Fibroblast of the conjunctiva (primary cell): ENCODE measurements at places on chromosomes 11 and 22.

- no peak for DNase-seq
These were observed 18.2 kb downstream of the KCNJ1 start for GRCh38 chr11:128848815-128849455.

DNA sequence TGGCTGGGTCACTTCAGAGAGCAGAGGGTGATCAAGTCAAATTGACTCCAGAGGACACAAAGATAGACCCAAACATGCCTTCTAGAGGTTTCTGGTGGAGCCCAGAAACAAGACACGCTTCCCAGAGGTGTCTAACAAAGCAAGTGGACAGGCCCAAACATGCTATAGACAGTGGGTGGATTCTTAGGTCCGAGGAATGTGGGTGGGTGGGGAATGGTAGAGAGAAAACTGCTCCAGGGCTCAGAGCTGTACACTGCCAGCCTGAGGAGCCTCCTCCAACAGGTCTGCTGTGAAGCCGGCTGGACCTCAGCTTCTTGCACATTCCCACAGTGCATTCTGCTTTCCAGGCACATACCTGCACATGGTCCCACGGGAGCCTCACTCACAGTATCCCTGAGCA lies 116.8 kb upstream of the NECTIN1 start:
- no peak for DNase-seq

GRCh38 chr11:2269601-2270321 lies 627 bp downstream of the ASCL2 start:
- DNase-seq = peak; percentile 13

DNA sequence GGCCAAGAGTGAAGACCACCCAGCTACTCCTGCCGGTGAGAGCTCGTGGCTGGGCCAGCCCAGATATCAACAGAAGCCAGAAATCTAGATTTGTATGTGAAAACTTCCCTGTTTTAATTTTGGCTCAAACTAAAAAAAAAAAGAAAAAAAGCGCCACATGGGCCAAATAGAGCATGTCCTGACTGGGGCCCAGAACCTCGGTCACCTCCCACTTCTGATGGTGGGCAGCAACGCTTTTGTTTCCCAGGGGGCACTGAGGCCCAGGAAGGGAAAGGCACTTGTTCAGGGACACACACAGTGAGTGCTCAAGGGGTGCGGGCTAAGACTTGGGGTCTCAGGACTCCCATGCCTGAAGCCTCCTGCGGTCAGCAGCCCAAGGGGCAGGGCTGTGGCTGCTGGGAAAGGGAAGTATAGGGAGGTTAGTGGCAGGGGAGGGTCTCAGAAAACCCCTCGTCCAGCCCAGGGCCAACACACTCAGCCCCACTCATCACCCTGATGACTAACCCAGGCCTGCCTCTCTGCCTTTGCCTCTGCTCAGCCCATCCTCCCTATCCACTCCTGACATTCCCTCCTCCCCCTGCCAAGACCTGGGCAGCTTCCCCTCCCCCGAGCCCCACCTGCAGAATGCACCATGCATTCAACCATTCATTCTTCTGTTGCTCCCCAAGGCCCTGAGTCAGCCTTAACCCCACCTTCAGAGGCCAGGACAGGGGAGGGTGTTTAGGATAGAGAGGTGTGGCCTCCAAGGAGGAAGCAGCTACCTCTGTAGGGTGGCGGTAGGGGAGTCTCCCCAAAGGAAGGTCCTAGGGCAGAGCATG lies 30.0 kb upstream of the TCF20 start:
- DNase-seq = no peak

DNA sequence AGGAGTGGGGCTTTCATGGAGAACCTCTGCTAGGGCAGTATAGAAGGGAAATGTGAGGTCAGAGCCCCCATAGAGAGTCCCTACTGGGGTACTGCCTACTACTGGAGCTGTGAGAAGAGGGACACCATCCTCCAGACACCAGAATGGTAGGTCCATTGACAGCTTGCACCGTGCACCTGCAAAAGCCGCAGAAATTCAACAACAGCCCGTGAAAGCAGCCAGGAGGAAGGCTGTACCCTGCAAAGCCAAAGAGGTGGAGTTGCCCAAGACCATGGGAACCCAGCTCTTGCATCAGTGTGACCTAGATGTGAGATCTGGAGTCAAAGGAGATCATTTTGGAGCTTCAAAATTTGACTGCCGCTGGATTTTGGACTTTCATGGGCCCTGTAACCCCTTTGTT lies 245.6 kb downstream of the TENM4 start:
- DNase-seq = no peak

GRCh38 chr11:12827369-12827768 lies 153.1 kb downstream of the TEAD1 start:
- DNase-seq = no peak

- no peak for DNase-seq
These were observed 15.7 kb upstream of the MYEOV start for GRCh38 chr11:69278091-69278867.

GRCh38 chr11:66974724-66975404 lies at the start of gene C11orf86:
Gene C11orf86, plus strand, starts transcription at chr11:66975304. Its CDS starts 59 bp downstream, at chr11:66975363.
- no peak for DNase-seq

GRCh38 chr22:41256254-41257253 lies 15.8 kb upstream of the CHADL start:
- DNase-seq = peak; percentile 43

DNA sequence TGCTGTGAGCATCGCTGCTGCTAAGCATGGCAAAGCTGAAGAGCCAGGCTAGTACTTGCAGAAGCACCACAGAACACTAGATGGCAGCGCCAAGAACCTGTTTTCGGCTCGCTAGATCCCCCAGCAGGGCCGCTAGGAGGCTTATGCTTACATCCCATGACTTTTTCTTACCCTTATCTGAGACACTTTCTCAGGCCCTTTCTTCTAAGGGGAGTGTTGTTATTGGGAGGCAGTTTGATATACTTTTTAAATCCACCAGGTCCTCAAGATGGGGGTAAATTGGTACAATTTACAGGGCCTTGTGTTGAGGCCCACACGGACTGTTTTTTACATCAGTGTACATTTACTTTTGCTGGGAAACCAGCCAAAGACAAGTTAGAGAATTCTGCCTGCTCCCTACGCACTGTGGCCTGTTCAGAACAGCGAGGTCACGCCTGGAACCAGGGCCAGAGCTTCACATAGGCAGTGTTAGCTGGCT lies 4.0 kb downstream of the TRIM6 start:
- peak; percentile 72 for DNase-seq

DNA sequence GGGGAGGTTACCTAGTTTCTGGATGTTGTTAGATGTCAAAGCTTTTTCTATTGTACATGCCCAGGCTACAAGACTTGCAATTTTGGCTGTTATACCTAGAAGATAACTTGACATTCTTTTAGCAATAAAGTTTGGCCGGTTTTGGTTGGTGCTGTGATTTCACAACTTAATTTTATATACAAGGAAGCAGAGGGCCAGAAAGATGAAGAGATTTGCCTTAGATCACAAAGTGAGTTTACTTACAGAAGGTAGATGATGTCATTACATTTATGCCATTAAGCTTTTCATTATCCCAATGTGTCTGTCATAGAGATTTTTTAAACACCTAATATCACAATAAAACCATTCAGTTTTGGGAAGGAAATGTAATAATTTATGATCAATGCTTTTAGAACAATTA lies 698.7 kb upstream of the ANO3 start:
- no peak for DNase-seq
